ENCODE measurements at places on chromosomes 3 and 15.
A peak's percentile ranks its signal among the peaks of the same experiment; 100 is the strongest.

DNA sequence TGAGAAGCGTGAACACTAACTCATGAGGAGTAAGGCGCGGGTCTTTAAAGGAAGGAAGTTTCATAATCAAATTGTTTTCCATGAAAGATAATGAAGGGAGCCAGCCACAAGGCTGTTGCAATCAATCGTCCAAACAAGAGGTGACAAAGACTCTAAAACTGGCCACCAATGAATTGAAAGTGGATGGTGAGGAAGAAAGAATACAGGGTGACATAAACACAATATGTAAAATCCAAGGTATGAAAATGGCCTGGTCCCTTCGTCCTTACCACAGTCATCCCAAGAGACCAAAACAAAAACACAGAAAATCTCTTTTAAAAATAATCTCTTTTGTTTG lies 12.0 kb downstream of the CD86 start:
- DNase-seq: no peak

- DNase-seq: no peak
Measured at GRCh38 chr3:16031434-16031833, 143.0 kb upstream of the GALNT15 start.

DNA sequence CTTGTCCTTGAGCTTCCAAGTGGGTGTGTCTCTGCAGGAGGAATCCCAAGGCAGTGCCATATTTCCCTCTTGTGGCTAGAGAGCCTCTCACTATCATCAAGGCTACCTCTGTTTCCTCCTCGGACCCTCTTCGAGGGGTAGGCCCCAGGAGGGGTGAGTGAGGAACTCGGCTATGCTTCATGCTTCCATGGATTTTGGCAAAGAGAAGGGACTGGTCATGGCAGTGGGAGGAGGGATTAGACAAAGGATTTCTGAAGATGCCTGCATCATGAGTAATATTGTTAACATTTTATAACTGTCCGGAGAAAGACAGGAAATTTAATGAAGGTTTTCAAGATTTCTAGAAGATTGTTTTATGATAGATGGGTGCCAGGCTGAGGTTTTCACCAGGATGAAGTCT lies 241.5 kb downstream of the CLSTN2 start:
- DNase-seq: no peak

DNA sequence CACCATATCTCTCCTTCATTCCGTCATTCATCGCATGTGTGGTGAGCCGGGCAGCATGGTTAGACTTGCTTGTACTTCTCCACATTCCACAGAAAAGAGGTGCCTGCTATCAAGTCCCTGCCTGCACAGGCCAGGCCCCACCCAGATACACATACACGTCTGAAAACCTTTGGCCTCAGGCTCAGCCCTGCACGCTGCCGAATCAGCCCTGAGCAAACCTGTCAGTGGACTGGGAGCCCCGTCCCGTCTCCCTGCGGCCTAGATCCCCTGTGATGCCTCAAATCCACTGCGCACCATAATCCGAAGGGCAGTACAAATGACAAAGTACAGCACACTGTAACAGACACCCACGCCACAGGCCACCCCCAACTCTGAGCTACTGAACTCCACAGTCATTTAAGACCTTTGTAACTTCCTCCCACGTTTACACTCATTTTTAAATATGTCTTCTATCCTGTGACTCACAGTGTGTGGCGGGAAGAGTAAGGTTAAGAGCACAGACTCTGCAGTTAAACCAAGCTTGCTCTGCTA lies 67.1 kb downstream of the MB21D2 start:
- DNase-seq: no peak

GRCh38 chr15:33565094-33565493 lies 254.3 kb downstream of the RYR3 start:
- DNase-seq: no peak

DNA sequence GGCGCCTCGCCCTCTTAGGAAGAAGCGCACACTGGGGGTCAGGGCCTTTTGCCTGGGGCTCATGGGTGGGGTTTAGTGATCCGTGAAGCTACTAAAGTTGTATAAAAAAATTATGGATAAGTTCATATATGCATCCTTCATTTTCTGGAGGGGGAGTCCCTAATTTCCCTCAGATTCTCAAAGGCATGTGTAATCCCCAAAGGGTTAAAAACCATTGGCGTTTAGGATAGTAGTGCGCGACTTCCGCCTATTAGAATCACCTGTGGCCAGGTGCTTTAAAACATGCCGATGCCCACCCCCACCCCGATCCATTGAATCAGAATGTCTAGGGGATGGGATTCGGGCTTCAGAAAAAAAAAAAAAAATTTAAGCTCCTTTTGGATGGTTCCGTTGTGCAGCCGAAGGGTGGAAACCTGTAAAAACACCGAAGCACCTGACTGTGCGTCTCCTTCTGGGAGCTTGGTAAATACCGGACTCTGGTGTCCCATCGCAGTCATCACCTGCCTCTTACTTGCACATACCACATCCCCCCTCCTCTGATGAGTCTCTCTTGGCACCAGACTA lies 570 bp downstream of the APH1B start:
- no peak for DNase-seq

- DNase-seq: no peak
Measured at GRCh38 chr3:179336345-179336929, 11.1 kb upstream of the MFN1 start.

DNA sequence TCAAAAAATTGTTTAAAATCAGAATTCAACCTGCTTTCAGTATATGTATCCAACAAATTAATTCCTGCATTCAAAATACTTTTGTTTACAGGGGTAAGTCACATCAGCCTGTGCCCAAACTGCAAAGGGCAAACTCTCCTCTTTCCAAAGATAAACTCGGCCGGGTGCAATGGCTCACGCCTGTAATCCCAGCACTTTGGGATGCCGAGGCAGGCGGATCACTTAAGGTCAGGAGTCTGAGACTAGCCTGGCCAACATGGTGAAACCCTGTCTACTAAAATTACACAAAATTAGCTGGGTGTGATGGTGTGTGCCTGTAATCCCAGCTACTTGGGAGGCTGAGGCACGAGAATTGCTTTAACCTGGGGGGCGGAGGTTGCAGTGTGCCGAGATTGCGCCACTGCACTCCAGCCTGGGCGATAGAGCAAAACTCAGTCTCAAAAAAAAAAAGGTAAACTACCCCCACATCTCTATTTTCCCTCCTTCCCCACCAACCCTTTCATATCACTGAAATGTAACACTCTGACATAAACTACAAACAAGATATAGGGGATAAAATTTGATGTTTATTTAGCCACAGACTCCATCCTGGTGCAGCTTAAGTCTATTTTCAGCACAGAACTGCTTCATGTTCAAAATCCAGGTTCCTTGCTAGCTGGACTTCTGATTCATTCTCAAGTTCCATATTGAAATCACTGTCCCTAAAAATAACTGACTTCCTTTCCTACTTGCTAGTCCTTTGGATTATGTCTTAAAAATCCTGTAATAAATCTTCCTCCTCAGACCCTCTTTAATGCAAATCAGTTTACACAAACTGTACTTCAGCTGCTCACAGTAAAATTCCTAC lies 15.4 kb downstream of the UBP1 start:
- no peak for DNase-seq

DNA sequence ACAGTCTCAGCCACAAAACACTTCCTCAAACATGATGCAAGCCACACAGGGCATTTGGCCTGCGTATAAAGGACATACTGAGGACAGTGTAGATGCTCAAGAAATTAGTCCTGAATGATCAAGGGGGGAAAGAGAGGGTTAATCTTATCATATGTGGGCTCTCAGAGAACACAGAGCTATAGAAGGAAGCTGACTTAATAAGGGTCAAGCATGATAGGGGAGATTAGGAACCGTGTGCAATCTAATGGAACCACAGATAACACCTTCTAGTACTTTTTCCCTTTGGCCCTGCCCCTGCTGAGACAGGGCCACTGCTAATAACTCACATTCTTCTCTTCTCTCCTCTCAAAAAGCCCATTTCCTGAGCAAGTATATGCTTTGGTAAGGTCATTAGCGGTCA lies 114.1 kb upstream of the ADAMTS9 start:
- DNase-seq: no peak

DNA sequence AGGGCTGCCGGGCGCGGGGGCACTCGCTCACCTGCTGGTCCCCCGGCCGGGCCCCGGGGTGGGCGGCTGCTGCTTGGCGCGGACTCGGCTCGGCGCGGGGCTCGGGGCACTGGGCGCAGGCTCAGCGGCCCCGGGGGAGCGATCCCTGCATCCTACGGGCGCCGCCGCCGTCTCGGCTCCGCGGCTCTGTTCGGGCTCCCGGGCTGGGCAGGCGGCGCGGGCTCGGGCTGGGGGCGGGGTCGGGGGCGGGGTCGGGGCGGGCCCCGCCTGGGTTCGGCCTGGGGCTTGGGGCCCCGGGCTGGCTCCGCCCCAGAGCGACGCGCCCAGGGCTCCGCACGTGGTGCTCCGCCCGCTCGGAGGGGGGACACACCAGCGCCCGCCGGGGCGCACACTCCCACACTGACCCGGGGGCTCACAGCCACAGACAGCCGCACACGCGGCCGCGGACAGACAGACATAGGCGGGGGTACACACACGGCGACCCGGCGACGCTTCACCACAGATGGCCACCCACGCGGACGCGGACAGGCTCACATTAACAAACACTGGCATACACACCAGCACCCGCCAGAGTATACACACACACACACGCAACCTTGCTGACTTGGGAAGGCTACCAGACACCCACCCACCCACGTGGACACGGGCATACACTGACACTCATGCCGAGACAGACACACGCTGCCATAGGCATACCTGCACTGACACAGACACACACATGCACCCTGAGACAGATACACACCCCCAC lies at the start of gene SCN5A:
TSS of gene SCN5A (minus strand) at position 188 of the 748 bp plus-strand sequence. CDS start 16,380 bp downstream, outside the sequence.
- DNase-seq: no peak

- DNase-seq: no peak
Measured at GRCh38 chr15:68126396-68126795, 72.3 kb downstream of the PIAS1 start.

GRCh38 chr3:71875461-71875947 lies 90.6 kb upstream of the PROK2 start:
- peak; percentile 68 for DNase-seq

- DNase-seq: no peak
Measured at GRCh38 chr3:23209747-23210487, 6.8 kb downstream of the UBE2E2 start.

DNA sequence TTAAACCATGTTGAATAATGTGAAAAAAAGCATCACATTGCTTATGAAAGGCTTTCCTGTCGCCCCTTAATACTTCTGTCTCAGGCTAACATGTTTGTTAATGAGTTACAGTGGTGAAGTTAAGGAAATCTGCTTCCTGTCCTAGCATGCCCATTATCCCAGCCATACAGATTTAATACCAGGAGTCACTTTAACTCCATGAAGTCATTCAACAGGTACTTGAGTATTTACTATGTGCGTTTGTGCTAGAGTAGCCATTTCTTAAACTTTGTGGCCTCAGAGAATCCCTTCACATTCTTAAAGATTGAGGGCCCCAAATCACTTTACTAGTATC lies 10.1 kb upstream of the SETD5 start:
- DNase-seq: no peak

DNA sequence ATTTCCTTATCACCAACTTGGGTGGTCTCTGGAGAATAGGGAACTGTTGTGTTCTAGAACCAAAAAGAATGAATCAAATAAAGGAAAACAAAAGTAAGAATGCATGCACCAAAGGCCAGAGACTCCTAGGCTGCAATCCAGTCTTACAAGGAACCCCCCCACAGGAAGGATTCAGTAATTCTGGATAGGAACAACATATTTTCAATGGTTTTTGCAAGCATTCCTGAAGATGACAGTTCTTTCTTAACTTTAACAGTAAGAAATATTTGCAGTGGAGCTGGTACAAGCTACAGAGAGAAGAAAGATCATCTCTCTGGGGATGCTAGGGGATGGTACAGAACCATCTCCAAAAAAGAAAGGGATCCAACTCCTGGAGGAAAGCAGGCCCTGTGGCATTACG lies 116.2 kb upstream of the CHRM5 start:
- DNase-seq: no peak

- DNase-seq: no peak
Measured at GRCh38 chr3:39088889-39089288, 18.5 kb downstream of the GORASP1 start.

DNA sequence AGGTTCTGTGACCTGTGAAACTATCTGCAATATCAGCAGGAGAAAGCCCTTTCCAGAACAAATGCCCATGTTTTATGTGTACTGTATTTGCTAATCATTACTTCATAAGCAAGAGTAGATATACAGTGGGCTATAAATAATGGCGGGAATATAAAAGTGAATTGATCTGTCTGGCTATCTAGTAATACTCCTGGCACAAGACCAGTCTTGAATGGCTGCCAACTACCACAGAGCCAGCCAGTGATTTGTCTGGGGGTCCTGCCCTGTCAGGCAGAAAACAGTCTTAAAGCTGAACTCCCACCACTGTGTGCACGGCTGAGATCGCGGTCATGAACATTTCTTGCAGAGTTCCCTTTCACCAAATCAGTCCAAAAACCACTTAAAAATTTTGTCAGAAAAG lies 176.3 kb downstream of the MEIS2 start:
- DNase-seq: no peak

DNA sequence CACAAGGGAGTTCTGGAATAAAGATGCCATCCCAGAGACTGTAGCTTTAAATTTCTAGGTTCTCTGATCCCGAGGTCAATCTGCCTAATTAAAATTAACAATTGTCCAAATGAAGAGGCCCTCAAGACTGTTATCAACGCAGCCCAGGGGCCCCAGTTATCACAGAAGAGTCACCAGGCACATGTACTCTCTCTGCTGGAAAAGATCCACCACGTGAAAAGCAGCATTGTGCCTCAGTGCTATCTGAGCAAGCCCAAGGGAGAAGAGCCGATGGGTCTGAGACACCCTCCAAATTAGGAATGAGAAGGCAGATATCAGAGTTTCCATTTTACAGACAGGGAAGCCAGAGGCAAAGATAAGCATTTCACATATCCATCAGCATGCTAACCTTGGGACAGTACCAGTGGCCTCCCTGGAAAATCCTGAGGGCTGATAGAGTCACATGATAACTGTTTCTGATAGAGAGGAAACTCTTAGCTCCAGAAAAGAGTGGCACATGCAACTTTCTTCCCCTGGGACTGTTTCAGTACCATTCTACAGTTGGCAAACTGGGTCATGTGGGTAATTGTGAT lies 55.5 kb downstream of the ITGB5 start:
- no peak for DNase-seq

DNA sequence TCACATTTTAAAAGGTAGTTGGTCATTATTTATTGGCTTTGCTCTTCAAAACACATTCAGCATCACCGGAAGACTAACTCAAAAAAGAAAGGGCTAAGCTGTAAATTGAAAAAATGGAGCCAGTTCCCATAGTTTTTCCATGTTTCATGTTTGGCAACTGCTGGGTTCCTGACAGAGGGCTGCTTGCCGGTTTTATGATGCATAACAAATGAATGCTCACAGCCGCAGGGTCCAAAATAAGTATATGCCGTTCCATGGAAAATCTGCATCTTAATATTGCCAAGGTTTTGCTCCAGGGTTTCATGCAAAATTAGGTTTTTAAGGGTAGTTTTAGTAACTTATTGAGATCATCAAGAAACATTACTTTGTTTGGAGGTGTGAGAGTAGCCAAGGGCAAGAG lies 15.8 kb downstream of the SLC12A1 start:
- DNase-seq: no peak

DNA sequence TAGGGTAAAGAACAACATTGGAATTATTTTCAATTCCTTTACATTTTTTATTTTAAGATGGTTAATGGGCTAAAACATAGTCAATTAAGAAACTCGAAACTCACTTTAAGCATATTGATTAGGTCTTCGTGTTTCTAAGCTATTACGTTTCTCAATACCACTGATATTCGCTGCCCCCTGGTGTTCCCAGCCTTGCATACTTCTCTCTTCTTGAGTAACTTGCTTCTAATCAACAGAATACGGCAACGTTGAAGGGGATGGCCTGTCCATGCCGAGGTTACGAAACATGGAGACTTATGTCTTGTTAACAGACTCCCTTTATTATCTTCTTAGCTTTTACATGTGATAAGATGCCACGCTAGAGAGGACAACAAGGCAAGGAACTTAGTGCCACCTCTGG lies 43.6 kb downstream of the ROBO1 start:
- no peak for DNase-seq
